ENCODE measurements at places on chromosomes 1 and 21.

DNA sequence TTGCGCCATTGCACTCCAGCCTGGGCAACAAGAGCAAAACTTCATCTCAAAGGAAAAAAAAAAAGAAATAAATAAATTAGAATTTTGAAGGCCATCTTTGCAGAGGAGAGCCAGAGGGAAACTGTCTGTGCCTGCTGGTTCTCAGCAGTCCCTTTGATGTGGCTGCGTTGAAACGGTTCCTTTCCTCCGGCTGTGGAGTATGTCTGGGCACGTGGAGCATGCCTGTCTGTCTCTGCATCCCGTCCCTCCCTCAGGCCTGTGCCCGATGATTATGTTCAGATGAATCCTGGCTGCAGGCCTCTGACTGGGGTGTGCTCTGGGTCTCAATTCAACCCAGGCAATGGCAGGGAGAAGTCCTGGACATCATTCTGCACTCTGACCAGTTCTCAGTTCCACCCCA lies 33.4 kb downstream of the KIAA1614 start:
- no peak for DNase-seq

DNA sequence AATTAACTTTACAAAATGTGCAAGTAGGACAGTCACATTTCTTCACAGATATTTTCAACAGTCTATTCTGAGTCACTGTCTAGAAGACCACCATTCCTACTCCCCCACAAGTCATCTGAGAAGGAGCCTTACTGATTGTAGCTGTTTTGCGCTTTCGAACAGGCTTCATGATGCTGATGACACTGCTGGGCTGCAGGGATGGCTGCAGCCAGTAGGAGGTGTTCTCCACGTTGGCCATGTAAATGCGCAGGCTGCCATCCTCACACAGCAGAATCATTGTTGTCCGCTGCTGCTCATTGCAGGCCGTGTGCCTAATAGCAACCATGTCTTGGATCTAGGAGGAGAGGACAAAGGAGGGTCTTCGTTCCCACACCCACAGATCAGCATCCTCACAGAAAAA lies 56.9 kb downstream of the UBR4 start:
- DNase-seq, result no peak

GRCh38 chr1:208190784-208191183 lies 53.4 kb downstream of the PLXNA2 start:
- no peak for DNase-seq

DNA sequence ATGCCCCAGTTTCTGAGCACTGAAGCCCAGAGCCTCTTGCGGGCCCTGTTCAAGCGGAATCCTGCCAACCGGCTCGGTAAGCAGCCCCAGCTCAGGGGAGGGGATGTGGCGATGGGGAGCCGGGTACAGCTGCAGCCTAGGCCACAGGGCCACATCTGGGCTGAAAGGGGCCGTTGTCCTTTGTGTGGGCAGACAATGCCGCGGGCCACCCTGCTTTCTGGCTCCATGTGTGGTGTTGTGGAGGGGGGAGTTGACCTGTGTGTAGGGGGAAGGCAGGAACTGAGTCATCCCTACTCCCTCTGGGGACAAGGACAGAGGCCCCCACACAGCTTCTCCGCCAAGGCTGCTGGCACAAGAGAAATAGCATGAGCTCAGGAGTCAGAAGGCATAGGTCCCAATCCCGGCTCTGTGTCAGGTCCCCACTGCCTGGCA lies 26.0 kb downstream of the RPS6KA1 start:
- no peak for DNase-seq

DNA sequence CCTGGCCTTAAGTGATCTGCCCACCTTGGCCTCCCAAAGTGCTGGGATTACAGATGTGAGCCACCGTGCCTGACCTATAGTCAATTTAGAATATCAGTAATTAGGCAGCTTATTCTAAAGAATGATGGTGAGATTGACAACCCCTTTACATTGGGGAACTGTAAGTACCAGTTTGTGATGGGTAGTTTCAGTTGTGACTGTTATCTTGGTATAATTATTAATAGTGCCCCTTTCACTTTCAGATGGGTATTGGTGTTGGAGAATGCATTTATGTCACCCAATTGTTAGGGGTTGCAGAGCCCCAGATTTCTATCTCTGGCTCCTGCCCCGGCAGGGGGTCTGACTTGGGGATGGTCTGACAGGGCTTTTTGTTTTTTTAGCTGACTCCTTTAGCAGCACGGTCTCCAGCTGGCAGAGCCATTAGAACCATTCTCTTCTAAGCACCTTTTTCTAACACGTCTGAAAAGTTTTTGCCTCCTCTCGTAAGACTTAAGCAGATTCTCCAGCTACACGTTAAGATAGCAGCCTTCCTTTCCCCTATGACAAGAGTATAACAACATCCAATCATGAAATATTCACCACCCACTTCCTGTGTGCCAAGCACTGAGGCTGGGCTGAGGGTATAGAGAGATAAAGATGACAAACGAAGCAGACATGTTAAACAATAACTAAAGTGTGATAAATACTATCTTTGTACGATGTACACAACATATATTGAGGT lies 157.8 kb downstream of the SDCCAG8 start:
- DNase-seq, result no peak

GRCh38 chr1:245718123-245718522 lies 563.3 kb downstream of the KIF26B start:
- DNase-seq, result no peak

- DNase-seq, result no peak
Measured at GRCh38 chr1:151146072-151146411, 389 bp downstream of the SEMA6C start.

DNA sequence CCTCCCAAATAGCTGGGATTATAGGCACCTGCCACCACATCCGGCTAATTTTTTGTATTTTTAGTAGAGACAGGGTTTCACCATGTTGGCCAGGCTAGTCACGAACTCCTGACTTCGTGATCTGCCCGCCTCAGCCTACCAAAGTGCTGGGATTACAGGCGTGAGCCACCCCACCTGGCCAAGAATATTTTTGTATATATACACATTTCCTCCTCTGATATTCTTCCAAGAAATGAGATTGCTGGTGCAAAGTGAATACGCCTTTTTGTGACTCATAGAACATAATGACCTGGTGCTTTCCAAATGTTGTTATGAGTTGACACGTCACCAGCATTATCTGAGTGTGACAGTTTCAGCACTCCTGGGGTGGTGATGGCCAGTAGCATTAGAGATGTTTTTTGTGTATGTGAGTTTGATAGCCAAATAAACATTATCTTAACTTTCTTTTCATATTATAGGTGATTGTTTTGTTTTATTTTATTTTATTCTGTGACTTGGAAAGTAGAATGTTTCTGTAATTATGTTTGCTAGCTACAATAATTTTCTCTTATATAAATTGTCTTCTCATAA lies 54.9 kb downstream of the KCNK1 start:
- DNase-seq, result no peak

DNA sequence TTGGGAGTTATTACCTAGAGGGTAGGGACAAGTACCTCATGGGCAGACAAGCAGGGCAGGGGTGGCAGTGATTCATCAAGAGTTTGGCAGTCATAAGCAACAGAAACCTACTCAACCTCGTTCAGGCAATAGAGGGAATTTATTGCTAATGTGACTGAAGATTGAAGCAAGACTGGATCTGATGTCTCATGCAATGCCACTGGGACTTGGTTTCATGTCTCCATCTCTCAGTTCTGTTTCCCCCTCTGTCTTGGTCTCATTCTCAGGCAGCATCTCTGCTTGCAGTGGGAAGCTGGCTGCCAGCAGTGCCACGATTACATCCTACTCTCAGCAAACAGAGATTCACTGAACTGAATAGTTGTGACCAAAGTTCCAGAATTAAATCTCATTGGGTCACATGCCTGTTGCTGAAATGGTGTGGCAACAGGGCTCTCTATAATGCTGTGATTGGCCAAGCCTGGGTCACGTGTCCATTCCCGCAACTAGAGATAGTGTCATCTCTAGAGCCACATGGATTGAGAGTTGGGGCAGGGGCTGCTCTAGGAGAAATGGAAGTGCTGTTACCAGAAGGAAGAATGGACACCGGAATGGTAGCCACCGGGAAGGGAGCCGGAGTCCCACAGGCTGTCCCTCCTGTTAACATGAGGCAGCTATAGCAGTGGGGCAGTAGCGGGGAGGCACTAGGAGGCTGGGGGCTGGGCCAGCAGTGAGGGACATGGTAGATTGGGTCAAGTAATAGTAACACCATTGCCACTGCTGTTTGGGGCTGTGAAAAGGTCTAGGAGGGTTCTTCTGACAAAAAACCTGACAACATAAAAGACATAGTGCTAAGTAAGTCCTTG lies 3.9 kb upstream of the CDC42 start:
- DNase-seq, result no peak

DNA sequence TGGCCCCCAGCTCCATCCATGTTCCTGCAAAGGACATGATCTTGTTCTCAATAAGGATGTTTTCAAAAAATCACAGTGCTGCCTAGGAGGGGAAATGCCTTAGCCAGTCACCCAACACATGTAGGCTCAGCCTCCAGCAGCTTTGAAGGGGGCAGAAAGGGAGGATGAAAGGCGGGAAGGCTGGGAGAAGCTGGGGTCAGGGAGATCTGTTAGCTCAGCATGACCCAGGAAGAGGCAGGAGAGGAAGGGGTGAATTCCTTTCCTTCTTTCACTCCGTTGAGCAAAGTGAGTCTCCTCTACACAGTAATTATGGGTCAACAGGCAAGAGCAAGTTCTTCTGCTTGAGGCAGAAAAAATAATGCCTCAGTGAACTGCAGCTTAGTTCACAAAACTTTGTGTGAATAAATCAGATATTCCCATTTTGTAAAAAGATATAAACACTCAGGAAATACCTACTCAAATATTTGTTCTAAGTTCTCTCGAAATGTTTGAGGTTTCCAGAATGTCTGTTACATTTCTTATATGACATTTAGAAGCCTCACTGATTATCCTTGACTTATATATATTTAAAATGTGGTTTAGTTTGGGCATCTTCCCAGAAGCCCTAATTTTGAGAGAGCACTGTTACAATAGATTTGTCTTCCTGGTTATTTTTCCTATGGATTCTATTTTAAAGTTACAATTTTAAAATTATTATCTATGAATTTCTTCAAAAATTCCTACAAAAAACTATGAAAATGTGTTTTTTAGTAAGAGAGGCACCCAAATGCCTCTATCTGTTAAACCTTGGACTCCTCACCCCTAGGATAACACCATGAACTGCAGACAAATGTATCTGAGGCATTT lies 116.8 kb downstream of the KCNJ6 start:
- DNase-seq, result no peak

DNA sequence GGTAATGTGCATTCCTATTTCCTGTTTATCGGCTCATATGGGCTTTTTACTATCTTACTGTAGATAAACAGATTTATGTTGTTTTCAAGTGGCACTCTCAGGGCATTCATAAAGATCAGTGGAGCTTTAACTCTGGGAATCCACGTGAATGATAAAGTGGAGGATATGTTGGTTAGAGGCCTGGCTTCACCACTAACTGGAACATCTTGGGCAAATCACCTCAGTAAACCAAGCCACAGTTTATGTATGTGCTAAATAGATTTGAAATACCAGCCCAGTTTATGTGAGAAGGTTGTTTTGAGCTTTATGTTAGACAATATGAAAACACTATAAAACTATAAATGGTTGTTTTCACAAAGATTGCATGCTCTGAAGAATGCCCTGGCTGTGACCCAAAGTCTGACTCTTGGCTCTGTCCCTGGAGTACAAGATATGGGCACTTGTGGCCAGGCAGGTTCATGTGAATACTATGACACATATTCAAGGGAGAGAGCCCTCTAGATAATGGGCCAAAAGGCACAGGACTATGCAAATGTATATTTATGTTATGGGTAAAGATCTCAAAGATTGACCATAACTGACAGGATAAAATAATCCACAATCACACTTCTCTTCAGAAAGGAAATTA lies 36.7 kb downstream of the FAM163A start:
- DNase-seq, result no peak

DNA sequence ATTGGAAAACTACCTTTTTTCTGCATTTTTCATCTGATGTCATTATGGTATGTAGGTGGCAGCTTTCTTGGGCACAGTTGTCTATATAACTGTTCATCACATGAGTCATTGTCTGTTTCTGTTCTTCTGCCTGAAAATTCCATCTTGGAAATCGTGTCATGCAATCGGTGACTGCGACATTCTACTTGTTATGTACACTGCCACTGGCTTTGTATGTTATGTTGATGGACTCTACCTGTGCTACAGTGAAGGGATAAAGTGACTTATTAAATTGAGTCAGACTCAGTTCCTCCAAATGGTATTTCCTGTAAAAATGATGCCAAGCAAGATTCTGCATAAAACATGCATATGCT lies 8.6 kb downstream of the SMAP2 start:
- no peak for DNase-seq

GRCh38 chr1:107835151-107835670 lies 129.8 kb downstream of the VAV3 start:
- no peak for DNase-seq

- no peak for DNase-seq
Measured at GRCh38 chr1:184219883-184220282, 166.9 kb upstream of the C1orf21 start.

DNA sequence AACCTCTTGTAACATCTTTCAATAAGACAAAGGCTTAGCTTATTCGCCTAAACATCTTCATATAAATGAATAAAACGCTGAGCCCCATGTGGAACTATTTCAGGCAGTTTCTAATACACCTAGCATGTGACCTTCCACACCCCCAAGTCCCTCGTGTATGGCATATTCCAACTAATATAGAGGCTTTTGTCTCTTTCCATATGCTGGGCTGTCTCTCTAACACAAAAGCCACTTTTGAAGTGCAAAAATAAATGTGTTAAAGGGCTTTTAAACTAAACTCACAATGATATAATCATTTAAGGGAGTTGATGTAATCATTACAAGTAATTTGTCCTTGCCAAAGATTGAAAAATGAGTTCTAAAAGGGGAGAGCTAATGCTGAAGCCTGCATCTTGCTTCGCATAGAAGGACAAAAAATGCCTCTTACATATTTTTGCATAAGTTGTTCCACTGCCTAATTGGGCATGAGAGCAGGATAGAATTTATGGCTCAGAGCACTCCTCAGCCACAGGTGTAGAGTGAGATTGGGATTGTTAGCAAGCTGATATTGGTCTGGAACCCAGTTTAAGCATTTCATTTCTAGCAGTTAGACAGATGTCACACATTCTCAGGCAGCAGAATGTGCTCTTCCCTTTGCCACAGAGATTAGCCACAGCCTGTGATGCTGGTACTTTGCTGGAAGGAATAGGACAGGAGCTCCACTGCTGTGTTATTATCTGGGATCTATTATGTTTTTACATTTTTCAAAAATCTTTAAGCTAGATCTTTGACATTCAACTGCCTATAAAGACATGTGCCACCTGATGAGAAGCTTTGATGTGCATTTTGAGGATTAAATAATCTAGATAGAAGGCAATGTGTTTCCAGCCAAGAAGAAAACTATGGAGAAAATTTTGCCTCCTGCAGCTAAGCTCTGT lies 1044.4 kb downstream of the ADGRL2 start:
- no peak for DNase-seq

Measured in right forelimb (tissue), 1 donor.